ENCODE measurements at places on chromosomes 4 and X.

- DNase-seq = no peak
These were observed 49.5 kb downstream of the CD99L2 start for GRCh38 chrX:150848914-150849365.

DNA sequence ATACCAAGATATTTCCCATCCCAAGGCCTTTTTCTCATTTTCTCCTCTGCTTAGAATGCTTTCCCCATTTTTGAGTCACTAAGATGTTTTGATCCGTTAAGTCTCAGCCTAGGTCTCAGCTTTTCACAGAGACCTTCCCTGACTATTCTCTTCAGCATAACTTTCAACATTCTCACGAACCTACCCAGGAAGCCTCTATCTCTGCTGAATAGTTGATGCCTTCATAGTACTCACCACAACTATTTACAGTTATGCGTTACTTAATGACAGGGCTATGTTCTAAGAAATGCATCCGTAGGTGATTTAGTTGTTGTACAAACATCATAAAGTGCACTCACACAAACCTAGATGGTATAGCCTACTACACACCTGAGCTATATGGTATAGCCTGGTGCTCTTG is 64.5 kb downstream of the ARL9 start:
- no peak for DNase-seq

DNA sequence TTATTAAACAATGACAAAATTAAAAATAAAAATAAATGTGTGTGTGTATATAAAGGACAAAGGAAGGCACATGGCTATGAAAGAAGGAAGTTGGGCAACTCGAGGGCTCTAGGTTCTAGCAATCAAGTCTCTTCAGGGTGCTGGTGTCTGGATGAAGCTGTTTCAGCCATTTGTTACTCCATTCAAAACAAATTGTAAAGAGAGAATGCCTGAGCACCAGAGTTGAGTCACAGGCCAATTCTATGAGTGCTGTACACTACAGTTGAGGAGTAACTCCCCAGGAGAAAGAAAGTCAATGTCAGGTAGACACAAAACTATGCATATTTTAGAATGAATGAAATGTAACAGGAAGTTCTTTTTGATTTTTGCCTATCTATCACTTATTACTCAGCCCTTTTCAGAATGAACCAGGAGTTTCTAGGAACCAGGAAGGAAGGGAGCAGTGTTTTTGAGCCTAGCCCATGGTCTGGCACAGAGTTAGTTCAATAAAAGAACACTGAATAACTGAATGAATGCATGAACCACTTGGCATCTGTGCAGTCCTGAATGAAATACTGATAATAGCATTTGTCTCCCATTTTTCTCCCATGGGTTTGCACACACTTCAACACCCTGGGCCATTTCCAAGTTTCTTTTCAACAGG is 151.7 kb upstream of the CPEB2 start:
- DNase-seq = no peak

DNA sequence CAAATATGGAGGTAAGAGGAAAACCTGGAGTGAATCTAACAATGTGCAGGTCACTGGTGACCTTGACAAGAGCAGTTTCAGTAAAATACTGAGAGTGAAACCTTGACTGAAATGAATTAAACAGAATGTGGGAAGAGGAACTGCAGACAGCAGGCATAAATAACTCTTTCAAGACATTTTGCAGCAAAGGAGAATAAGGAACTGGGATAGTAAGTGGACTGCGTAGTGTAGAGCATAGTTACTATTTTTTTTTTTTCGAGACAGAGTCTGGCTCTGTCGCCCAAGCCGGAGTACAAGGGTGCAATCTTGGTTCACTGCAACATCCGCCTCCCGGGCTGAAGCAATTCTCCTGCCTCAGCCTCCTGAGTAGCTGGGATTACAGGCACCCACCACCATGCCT is 24.0 kb downstream of the RBMX start:
- DNase-seq = no peak
